ENCODE measurements at places on chromosomes 2 and 18. TPM values are rescaled to one million over a fixed set of nuclear protein-coding genes. Genes with fewer than 3 reads are reported as not detected.

DNA sequence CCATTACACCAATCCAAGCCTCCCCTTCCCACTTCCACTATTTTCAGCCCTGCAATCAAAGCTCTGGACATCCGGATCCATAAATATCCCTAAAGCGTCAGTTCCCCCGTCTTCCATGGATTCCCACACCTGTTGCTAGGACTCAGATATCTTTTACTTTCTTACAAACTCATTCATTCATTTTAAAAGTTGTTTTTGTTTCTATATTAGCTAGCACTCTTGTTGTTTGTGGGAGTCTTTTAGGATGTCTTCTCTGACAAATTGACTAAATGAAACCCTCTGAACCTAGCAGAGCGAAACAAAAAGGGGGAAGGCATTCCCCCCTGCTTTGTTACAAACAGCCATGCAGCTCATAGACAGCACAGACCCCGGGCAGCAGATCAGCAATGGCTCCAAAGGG lies 9.0 kb upstream of the NBAS start:
- no peak for DNase-seq

DNA sequence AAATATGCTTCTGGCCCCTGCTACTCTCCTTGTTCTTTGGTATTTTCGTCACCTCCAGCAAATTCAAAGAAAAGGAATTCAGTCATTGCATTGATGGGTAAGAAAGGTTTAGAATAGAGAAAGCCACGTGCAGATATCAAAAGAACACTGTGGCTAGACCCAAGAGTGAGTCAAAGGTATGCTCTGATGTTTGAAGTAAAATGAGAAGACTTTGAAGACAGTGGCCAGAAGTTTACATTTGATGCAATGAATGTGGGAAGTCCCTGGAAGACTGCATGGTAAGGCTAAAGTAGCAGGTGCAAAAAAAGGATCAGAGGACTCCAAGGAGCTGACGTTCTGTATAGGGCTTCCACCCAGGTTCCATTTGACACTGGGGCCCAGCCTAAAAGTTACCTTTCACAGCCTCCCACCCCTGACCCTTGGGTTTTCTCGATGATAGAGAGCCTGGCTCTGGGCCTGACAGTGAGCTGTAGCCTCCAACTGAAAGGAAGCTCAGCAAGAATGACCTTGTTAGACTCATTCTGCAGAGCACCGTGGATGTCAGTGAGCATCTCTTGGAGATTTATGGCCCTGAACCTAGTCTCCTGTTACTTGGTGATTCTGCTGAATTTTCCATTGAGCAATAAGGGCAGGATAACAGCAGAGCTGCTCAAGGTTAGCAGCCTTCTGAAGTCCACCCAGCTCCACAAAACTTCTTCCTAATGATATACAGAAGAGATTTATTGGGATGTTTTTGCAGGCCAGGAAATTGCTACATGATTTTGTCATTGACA lies 223.7 kb upstream of the RBBP8 start:
- DNase-seq: no peak

GRCh38 chr2:150647943-150648342 lies 160.5 kb upstream of the RND3 start:
- DNase-seq: no peak

DNA sequence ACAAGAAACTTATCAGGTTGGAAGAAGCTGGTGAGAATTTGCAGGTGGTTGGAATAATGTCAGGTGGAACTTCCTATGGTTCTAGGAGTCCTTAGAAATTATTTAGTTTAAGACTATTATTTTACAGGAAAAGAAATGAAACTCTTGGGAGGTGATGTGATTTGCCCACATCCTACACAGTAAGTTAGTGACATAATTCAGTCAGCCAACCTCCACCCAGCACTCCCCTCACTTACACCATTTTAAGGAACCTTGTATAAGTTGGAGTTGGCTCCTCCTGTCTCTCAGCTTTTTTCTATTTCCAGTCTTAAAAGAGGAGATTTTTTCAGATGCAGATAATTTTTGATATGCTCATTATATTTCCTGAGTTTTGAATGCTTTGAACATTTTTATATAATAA lies 86.4 kb downstream of the SKA1 start:
- no peak for DNase-seq

- no peak for DNase-seq
These were observed 422.5 kb upstream of the CRIM1 start for GRCh38 chr2:35933031-35933430.

- DNase-seq: peak; percentile 76
These were observed 33.1 kb downstream of the ARL4C start for GRCh38 chr2:234463626-234464290.

GRCh38 chr2:197297772-197298318 lies 12.7 kb downstream of the ANKRD44 start:
- no peak for DNase-seq

DNA sequence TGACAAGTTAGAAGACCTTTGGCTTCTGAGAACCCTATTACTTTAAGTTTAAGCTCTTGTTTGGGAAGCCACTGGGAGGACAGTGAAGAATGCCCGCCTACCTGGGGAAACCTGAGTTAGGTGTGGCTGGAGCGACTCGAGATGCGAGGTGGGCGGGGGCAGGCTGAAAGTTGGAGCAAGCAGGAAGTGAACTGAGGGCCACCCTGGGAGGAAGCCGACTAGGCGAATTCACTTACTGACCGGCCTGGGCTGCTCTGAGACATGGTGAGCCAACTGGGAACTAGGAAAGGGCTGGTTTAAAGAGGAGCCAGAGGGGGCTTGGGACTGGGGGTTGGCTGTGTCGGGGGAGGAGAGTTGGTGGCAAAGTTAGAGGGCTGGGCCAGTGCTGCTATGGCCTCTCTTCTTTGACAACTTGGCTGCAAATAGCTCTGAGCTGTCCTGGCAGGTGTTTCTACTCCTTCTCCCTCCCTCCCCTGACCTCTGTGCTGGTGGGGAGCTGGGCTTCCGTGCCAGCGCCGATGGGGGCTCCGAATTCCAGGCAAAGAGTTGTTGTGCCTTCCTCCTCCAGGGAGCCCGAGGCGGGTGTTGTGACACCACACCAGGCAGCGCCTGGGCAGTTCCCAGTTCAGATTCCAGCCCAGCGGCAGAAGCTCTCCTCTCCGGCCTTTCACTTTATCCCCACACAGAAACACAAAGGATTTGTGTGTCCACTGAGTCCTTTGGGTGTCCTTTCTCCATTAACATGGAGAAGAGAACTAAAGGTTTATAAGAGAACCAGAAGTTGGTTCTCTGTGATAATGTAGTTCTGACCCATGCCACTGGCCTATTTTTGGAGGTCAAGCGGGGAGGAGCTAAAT lies at the start of gene VAMP8:
Gene VAMP8 (plus strand): TSS at position 201 of the 857 bp plus-strand sequence. CDS start 61 bp downstream, at position 262.
- DNase-seq: peak; percentile 62

GRCh38 chr18:63819786-63820185 lies 44.6 kb downstream of the SERPINB7 start:
- DNase-seq: no peak

DNA sequence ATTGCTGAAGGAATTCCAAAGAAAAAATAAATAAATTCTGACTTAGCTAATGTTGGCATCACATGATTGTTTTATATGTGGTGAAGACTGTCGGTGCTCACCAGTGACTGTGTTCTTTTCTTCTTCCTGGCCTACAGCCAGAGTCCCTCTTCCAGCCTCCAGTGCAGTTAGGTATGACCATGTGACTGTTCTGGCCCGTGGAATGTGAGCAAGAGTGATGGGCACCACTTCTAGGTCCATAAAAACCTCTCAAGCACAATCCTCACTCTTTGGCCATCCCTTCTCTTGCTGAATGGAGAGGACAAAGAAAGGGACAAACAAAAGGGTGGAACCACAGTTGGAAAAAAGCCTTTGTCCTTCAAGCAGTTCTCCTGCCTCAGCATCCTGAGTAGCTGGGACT lies 39.0 kb upstream of the BMPR2 start:
- DNase-seq: no peak

GRCh38 chr2:239339726-239340601 lies 60.9 kb downstream of the HDAC4 start:
- no peak for DNase-seq

- no peak for DNase-seq
These were observed 2.4 kb downstream of the ALKAL2 start for GRCh38 chr2:285531-285930.

DNA sequence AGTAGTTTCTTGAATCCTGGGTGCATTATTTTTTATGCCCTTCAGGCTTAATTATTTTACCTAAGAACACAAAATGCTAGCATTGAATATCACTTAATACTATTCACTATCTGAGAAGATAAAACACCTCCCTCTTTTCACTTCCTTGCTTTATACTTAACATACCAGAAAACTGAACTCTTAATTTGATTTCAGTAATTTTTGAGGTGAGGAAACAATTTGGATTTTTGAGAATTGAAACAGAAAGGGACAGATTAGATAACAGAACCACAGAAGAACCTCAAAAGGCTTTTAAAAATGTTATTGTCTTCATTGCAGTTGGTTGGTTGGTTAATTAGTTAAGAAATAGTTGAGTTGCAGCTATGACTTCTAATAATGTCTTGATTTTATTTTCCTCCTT lies 69.5 kb downstream of the GPD2 start:
- DNase-seq: no peak

Gene HMSD
- polyA plus RNA-seq: 0.94 TPM

Gene PUS10
- polyA plus RNA-seq: 4.8 TPM

Gene RUFY4
- not detected for polyA plus RNA-seq

Gene PRSS56
- polyA plus RNA-seq: not detected

Gene TFCP2L1
- polyA plus RNA-seq: 31.0 TPM

Gene LHCGR
- polyA plus RNA-seq: not detected

Gene KRTCAP3
- 14.7 TPM for polyA plus RNA-seq

Gene FNDC4
- polyA plus RNA-seq: 9.9 TPM

Gene TRIM43
- polyA plus RNA-seq: not detected

Gene SERPINB3
- 3.8 TPM for polyA plus RNA-seq

All from keratinocyte (primary cell).